Amygdala (tissue), 56 donors: ENCODE measurements at places on chromosomes 13 and 19.
A peak's percentile ranks its signal among the peaks of the same experiment; 100 is the strongest.

- DNase-seq = no peak
These were observed 2.8 kb downstream of the GFY start for GRCh38 chr19:49427855-49428546.

GRCh38 chr13:68998056-68998455, 1109.6 kb upstream of the ATXN8OS start:
- no peak for DNase-seq

GRCh38 chr13:33260168-33261098, 25.1 kb downstream of the STARD13 start:
- no peak for DNase-seq

DNA sequence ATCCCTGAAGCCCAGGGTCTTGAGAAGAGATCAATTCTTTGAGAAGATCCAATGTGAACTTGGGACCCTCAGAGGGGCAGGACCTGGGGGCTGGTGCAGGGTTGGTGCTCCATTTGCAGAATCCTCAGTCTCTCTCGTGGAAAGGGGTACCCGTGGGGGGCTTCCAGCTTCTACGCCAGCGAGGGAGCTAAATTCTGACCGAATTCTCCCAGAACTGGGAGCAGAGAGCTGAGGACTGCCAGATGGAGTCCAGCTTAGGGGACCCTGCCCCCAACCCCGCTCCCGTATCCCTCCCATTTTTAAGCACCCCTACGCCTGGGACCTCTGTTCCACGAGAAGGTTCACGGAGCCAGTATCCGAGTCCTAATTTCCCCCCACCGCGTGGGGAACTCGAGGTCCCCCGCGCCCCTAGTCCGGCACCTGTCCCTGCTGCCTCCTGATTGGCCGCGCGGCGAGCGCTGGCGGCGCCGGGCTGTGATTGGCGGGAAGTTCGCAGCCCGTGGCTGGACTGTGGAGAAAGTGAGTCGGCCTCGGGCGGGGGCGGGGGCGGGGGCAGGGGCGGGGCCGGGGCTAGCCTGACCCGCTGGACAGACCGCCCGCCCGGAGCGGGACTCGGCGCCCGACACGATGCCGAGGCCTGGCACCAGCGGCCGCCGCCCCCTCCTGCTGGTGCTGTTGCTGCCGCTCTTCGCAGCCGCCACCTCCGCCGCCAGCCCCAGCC, 4.4 kb upstream of the LTBP4 start:
- no peak for DNase-seq

GRCh38 chr13:45500492-45501174, 35.9 kb downstream of the COG3 start:
- no peak for DNase-seq

GRCh38 chr19:42284066-42284501, 15.0 kb downstream of the CIC start:
- DNase-seq = peak; percentile 76
